EH (cell line): ENCODE measurements at places on chromosomes 5 and 9.

GRCh38 chr9:69812068-69813000, 8.3 kb upstream of the CFAP95 start:
- DNase-seq: no peak

- no peak for DNase-seq
Measured at GRCh38 chr9:79583952-79584654, 12.3 kb downstream of the TLE4 start.

GRCh38 chr9:90538566-90538965, 104.1 kb downstream of the DIRAS2 start:
- no peak for DNase-seq

GRCh38 chr9:12554636-12555035, 138.5 kb upstream of the TYRP1 start:
- DNase-seq: no peak

GRCh38 chr5:113276001-113276400, 158.8 kb downstream of the TSSK1B start:
- DNase-seq: no peak

GRCh38 chr9:36126016-36126730, 10.4 kb upstream of the GLIPR2 start:
- no peak for DNase-seq

- DNase-seq: peak; percentile 48
Measured at GRCh38 chr9:86892576-86892975, 54.7 kb downstream of the GAS1 start.

DNA sequence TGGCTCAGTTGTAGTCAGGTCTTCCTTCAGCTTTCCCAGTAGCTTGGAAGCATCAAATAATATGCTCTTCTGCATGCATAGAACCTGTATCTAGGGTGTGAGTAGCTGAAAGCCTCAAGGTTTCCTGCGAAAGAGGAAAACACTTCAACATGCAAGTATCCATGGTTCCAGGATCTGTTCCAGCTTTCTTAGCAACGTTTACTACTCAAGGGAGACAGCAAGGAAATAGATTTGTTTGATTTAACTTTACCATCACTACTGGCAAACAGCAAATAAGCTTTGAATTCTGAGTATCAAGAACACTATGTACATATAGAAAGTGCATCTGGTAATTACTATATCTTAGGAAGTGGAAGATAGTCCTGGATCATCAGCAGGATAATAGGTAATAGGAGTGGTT, 341.0 kb downstream of the PRR16 start:
- no peak for DNase-seq

DNA sequence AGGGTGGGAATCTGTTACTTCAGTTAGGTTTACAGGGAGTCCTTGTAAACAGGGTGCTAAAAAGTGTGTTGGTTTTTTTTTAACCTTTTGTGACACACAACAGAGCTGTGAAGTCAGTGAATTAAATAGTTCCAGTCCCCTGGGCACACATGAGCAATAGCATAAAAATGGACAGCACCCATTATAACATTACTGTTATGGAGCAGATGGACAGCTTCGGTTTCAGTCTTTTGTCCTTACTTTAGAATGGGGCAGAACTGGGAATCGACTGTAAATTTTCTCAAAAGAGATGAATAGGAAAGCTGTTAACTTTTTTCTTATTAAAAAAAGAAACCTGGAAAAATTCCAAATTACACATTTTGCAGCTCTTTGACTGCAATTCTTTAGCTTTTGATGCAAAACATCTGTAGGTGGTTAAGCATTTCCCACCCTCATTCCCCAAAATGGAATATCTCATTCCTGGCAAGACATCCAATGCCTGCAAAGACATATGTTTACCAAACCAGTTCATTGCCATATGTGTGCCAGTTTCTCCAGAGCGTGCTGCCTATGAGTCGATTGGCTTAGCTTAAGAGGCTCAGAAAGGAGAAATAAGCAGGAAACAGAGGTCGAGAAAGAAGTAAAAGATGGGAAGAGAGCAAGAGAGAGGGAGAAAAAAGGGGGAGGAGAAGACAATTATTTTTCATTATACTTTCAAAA, 212.3 kb upstream of the TMEM161B start:
- DNase-seq: no peak
